ENCODE measurements at places on chromosomes 7 and 10. TPM values are rescaled to one million over a fixed set of nuclear protein-coding genes. Genes with fewer than 3 reads are reported as not detected.

DNA sequence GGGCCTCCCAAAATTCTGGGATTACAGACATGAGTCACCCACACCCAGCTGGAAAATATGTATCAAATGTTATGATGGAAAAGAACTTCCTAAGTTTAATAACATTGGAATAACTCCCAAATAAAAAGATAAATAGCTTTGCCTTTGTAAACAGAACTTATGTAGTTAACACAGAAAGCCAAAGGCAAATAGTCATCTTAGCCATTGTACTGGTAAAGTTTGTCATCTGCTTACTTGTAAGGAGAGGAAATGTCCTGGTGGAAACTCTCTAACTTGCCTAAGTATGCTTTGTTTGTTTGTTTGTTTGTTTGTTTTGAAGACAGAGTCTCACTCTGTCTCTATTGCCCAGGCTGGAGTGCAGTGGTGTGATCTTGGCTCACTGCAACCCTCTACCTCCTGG is 23.8 kb upstream of the TPST1 start:
- no peaks in the 10 kb centered on the region for H3K4me1 ChIP-seq
- peaks cover 3% of the 10 kb centered on the region for H3K36me3 ChIP-seq

GRCh38 chr10:95414016-95414830 is 123.4 kb upstream of the PDLIM1 start:
- no peak for DNase-seq
- no peaks in the 10 kb centered on the region for H3K27me3 ChIP-seq
- no peaks in the 10 kb centered on the region for H3K36me3 ChIP-seq

DNA sequence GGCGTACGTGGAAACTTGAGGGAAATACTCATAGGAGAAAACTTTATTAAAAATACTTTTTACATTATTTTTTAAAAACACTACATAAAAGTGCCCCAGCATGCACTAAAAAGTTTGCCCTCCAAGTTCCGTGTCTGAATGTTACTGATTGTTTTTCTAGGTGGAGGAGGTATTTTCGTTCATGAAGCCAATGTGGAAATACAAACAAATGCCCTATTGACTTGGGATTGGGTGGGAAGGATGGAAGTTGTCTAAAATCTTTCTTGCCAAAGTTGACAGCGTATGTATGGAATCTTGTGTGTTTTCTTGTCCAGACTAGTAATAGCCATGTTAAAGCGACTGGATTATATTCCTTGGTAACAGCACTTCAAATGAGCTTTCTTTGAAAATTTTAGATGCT is 1.2 kb downstream of the PROSER2 start:
- no peak for DNase-seq
- H3K36me3 ChIP-seq = no peaks in the 10 kb centered on the region
- H3K4me1 ChIP-seq = peaks cover 19% of the 10 kb centered on the region
- H3K27ac ChIP-seq = no peak overlapping the region

DNA sequence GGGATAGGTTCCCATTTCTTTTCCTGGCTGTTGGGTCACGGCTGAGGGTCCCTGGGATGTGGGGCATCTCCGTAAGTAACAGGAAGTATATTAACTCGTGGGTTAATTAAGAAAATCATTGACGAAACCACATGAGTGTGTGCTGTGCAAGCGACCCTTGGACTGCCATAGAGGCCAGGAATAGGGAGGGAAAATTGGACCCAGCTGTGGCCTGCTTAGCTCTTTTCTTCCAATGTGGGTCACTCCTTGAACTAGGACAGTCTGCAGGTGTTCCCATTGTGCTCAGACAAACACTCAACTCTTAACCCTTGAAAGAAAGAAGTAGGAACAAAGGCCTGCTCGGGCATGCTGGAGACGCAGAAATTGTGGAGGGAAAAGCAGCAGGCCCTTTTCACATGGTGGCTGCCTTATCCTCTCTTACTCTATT is 25.6 kb upstream of the PLEKHA1 start:
- H3K4me3 ChIP-seq = no peak overlapping the region
- H3K27me3 ChIP-seq = peaks cover 36% of the 10 kb centered on the region
- no peak overlapping the region for H3K27ac ChIP-seq
- DNase-seq = no peak
- H3K36me3 ChIP-seq = peaks cover 29% of the 10 kb centered on the region
- peaks cover 21% of the 10 kb centered on the region for H3K4me1 ChIP-seq

DNA sequence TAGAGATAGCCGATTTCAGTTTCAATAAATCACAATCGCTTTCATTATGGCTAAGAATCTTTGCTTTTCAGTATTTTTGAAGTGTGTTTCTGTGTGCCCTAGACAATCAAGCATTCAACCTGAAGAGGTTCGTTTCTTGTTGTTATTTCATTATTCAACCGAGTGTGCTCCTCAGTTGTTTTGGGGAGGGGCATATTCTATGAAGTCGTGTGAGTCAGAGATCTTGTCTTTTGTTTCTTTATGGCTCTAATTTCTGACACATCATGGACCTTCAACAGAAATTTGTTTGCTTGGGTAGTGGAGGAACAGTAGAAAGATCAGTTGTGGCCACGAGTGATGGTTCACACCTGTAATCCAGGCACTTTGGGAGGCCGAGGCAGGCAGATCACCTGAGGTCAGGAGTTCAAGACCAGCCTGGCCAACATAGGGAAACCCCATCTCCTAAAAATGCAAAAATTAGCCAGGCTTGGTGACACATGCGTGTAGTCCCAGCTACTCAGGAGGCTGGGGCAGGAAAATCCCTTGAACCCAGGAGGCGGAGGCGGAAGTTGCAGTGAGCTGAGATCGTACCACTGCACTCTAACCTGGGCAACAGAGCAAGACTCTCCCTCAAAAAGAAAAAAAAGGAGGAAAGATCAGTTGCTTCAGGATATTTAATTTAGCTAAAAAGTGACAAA is 38.3 kb downstream of the C1QL3 start:
- H3K27me3 ChIP-seq = no peaks in the 10 kb centered on the region
- no peaks in the 10 kb centered on the region for H3K36me3 ChIP-seq
- H3K4me1 ChIP-seq = peaks cover 5% of the 10 kb centered on the region
- H3K4me3 ChIP-seq = no peak overlapping the region

- no peaks in the 10 kb centered on the region for H3K27me3 ChIP-seq
- DNase-seq = no peak
- H3K27ac ChIP-seq = peak overlapping the region; percentile 29
- peaks cover 47% of the 10 kb centered on the region for H3K4me1 ChIP-seq
- H3K4me3 ChIP-seq = no peak overlapping the region
Observed at GRCh38 chr10:99924451-99925255, 85.1 kb downstream of the DNMBP start.

DNA sequence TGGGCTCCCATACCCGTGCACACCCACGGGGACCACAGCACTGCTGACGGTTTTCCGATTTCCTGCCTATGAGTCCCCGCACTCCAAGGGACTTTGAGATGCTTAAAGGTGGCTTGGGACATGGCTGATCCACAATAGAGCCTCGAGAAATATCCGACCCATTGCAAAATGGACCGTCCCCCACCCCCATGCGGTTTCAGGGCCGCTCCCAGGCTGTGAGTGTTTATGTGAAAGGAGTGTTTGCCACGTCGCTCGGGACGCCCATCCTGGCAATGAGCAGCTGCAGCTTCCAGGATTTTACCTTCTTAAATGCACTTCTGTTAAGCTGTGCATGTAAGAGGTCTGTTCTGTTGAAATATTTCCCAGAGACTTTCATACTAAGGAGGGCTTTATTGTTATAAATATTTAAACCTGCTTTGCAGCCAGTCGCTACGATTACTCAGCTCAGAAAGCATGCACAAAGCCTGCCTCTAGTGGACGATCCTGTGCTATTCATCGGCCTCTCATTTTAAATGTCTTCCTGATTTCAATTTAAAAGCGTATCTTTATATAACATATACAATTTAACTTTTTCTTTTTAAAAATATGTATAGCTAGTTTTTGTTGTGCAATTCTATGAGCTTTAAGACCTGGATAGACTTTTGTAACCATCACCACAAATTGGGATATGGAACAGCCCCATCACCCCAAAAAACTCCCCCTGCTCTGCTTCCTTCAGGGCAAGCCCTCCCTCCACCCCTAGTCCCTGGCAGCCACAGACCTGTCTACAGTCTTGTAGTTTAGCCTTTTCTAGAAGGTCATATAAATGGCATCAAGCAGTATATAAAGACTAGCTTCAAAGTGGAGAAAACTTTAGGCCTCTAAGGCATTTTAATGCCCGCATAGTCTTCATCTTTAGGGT is 418.3 kb downstream of the PAXIP1 start:
- DNase-seq = no peak
- H3K4me1 ChIP-seq = no peaks in the 10 kb centered on the region
- H3K27ac ChIP-seq = no peak overlapping the region
- peaks cover 18% of the 10 kb centered on the region for H3K27me3 ChIP-seq
- H3K36me3 ChIP-seq = peaks cover 91% of the 10 kb centered on the region

DNA sequence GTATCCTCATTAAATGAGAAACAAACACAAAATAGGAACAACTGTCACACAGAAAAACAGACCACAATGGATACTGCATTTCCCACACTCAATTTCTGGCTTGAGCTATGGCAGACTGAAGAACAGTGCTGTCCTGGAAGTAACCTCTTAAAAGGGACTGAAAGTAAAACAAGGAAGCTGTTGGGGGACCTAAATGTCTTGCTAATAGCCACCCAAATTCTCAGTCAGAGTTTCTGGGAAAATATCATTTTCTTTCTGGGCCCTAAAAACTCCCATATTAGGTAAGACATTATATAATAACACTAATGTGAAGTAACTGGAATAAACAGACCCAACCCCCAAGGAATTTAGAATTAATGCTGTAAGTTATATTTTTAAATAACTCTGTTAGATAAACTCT is 80.9 kb upstream of the TFEC start:
- H3K27ac ChIP-seq = no peak overlapping the region
- peaks cover 3% of the 10 kb centered on the region for H3K36me3 ChIP-seq
- no peak overlapping the region for H3K4me3 ChIP-seq
- H3K27me3 ChIP-seq = no peaks in the 10 kb centered on the region
- DNase-seq = no peak

DNA sequence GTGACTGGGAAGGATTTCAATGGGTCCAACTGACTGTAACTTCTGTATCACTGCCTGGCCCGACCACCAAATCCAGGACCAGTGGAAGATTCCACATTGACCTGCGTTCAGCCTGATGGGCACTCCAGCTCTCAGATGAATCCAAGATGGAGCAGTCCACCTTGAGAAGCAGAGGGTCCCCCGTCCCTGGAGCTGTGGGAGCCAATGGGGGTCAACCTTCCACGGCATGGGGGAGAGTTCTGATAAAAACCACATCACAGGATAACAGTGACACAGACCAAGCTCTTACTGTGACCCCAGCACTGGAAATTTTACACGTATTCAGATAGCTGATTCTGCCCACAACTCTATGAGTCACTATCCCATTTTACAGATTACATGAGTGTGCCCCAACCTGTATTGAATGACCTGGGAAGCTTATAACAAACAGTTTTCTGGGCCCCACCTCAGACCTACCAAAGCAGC is 11.2 kb downstream of the ZCCHC24 start:
- no peaks in the 10 kb centered on the region for H3K36me3 ChIP-seq
- no peak overlapping the region for H3K4me3 ChIP-seq
- H3K27me3 ChIP-seq = no peaks in the 10 kb centered on the region
- H3K27ac ChIP-seq = no peak overlapping the region
- DNase-seq = no peak

DNA sequence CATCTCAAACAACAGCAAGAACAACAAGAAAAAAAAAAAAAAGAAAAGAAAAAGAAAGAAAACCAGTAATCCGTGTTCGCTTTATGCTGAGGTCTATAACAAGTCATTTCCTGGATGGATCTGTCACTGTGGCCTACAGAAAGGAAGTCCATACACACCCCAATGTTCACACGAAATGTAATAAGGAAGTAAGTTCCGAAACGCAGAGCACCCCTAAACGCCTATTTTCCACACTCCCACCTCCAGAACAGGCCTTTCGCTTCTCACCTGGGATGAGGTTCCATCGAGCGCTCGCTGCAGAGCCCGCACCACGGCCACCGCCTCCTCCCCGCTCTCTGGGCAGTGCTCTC is 735 bp downstream of the ZNF394 start:
- H3K4me1 ChIP-seq = peaks cover 15% of the 10 kb centered on the region
- peak overlapping the region; percentile 100 for H3K27ac ChIP-seq
- H3K27me3 ChIP-seq = no peaks in the 10 kb centered on the region
- no peak for DNase-seq
- peak overlapping the region; percentile 99 for H3K4me3 ChIP-seq

DNA sequence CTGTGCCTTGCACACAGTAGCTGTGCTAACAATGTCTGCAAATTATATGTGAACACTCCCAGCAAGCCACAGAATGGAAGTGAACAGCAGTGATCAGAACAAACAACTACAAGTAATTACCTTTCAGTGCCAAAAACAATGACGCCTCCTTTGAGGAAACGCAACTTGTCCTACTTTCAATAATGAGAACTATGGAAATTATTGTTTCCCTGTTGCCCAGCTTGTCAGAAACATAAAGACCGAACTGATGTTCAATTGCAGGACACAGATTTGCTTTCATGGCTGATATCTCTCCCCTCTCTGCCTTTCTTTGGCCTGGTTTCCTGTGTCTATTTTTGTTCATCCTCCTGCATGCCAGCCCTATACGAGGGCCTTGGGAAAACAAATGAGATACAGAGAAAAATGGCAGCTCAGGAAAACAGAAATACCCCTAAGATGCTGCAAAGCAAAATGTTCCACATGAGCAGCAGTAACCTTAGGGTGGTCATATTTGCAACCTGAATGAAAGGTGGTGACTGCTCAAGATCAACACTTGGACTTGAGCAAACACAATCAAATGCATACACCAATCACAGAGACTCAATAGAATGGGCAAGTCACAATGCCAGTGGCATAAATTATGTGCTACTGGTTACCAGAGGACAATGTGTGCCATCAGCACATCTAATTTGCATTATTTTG is 26.8 kb downstream of the COBL start:
- peak overlapping the region; percentile 50 for H3K27ac ChIP-seq
- H3K4me3 ChIP-seq = no peak overlapping the region
- no peaks in the 10 kb centered on the region for H3K27me3 ChIP-seq
- H3K36me3 ChIP-seq = no peaks in the 10 kb centered on the region
- H3K4me1 ChIP-seq = peaks cover 47% of the 10 kb centered on the region
- DNase-seq = no peak

Gene NRG3
- total RNA-seq = 7.3 TPM

Gene CYP17A1
- total RNA-seq = 2.1 TPM

Gene IFIT2
- 0.07 TPM for total RNA-seq

Gene CAMK2B
- total RNA-seq = 0.44 TPM
